ENCODE measurements at places on chromosomes 12 and 14.

DNA sequence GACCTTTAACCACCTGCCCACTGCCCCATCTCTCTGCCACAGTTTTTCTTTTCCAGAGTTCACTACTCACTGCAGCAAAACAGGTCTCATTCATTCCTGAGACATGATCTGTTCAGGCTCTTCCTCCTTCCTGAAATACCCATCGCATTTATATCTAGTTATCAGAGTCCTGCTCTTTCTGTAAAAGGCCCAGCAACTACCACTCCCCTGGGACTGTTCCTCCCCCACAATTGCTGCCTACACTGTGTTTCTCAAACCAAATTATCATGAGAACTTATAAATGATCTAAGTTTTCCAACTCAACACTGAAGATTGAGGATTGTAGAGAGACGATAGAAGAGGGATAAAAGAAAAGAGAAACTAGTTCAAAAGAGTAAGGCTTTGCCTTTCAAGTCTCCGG, 40.8 kb upstream of the EPS8 start:
- no peak for DNase-seq

DNA sequence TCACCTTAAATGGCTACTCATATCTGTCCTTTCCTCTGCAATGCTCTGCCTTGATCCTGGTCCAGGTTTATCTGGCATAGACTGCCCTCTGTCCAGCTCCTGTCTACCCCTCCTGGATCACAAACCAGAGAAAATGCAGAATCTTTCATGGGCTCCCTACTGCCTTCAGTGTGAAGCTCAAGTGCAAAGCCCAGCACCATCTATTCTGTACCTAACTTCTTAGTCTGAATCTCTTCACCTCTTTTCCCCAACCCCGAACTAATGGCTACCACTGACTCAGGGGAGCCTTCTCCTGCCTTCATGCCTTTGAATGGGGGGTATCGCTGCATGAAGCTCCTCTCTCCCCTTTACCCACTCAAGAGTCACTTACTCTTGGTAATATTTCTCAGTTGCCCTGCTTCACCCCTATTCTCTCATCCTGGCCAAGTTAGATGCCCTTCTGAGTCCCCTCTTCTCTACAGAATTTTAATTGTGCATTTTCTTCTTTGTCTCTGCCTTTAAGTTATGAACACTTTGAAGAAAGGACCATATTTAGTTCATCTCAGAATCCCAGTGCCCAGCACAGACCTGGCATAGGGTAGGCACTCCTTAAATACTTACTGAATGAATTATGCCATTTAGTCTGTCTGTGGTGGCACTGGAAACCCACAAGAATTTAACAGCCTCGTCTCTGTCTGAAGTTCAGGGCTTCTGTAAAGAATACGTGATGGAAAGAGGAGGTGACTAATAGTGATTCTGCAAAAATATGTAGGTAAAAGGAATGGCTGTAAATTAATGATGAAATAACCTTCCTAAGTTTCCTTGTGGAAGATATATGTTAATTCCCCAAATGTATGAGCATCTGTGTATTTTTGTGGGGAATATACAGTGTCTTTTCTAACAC, 191.3 kb upstream of the AMIGO2 start:
- DNase-seq = no peak

GRCh38 chr12:47408171-47408871, 297.5 kb downstream of the RPAP3 start:
- DNase-seq = no peak

DNA sequence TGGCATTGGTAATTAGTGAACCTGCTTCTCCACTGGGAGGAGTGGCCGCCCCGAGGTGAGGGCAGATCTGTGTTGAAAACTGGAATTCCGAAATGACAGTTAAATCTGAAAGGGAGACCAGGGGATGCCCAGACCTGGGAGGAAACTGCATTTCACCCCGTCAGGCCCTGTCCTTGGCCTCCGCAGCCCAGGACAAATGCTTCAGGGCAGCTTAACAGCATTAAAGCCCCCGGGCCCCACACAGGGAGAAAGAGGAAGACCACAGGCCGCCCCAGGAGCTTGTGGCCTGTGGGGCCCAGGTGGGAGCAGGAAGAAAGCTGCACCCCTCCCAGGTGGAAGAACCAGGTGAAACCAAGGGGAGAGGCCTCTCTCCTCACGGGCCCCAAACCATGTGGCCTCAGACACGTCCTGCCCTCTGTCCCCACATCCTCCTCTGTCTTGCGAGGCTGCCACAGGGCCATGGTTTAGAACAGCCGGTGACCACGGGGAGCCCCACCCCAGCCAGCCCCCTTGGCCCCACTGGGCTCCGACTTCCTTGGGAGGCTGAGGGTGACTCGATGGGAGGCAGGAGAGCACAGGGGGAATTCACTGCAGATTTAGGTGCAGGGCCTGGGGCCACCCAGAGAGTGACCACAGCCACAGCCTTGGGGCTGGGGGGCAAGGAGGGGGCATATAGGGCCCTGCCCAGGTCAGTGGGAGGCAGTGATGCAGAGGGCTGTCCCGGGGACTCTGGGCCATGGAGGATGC, 265.4 kb downstream of the ADGRD1 start:
- no peak for DNase-seq

DNA sequence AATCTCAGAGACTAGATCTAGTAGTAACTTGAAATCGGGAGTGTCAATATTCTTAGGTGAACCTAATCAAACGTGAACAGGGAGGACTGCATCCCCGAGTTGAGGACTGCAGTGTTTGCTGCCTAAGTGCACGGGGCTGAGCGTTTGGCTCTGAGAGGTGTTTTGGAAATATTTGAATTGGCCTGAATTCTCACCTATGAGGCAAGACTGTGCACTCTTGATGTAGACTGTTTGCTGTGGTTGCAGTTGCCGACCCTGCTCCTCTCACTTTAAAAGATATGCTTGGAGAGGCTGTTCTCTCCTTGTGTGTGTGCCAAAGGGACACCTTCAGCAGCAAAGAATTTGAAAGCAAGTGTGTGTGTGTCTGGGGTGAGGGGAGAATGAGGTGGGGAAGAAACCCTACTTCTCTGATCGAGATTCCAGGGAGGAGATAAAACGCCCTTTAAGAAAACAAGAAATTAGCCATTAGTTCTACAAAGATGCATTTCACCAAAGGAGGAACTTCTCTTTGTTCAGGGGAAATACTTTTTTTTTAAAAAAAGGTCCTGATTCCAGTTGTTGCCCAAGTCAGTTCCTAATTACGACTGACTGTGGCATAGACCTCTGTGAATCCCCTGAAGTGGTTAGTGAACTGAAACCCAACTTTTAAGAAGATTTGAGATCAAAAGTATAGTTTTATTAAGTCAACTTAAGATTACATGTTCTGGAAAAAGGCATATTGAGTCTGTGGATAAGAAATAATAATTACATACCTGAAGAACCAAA, 106.6 kb downstream of the DYRK2 start:
- DNase-seq = no peak

DNA sequence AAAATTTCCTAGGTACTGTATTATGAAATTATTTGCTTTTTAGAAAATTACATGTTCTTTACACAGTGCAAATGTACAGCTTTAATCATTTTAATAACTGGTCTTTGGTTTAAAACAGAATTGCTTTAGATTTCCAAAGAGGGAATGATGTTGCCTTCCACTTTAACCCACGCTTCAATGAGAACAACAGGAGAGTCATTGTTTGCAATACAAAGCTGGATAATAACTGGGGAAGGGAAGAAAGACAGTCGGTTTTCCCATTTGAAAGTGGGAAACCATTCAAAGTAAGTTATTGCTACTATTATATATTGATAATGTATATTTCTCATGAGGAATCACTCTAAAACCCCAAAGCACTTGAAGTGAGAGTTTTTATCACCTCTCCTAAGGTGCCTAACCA, 13.4 kb downstream of the LGALS3 start:
- DNase-seq = no peak

DNA sequence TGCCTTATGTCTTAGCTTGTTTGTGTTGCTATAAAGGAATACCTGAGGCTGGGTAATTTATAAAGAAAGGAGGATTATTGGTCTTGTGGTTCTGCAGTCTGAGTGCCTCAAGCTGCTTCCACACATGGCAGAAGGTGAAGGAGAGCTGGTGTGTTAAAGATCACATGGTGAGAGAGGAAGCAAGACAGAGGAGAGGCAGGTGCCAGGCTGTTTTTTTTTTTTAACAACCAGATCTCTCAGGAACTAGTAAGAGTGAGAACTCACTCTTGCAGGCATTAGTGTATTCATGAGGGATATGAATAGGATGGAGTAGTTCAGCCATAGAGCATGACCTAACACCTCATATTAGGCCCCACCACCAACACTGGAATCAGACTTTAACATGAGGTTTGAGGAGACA, 123.4 kb downstream of the CMAS start:
- DNase-seq = no peak

DNA sequence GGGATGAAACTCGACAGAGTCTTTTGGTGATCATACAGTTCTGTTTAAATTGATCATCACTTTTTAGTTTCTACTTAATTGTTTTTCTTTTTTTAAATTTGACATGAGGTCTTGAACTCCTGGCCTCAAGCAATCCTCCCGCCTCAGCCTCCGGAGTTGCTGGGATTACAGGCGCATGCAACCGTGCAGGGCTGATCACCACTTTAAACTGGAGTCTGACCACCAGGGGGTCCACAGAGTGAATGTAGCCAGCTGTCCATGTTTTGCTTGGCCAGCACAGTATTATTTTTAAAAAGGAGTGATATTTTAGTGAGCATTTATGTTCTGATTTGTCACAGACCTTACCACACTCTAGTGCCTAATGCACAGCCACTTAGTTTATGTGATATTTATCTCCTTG, 10.7 kb downstream of the DAAM1 start:
- DNase-seq = no peak

- no peak for DNase-seq
These were observed 9.4 kb downstream of the ASPG start for GRCh38 chr14:104094709-104095425.

Measured in SK-N-MC (cell line).